A549 treated with RU486 at 1 μM for 4 hours (cell line): ENCODE measurements at places on chromosomes 1 and 21. TPM values are rescaled to one million over a fixed set of nuclear protein-coding genes. Genes with fewer than 3 reads are reported as not detected.

EDARADD gene
- 3.0 to 4.3 TPM (median 3.4 TPM) in 5 replicates for total RNA-seq

HES3 gene
- total RNA-seq = not detected in 5 replicates

IGSF3 gene
- 14.3 to 24.1 TPM (median 21.5 TPM) in 5 replicates for total RNA-seq

ERG gene
- total RNA-seq = 0.21 TPM in 1 of 5 replicates, not detected in the others

CFAP45 gene
- total RNA-seq = 0.49 to 1.1 TPM (median 0.66 TPM) in 5 replicates

TNFRSF8 gene
- total RNA-seq = 0.09 to 0.14 TPM (median 0.12 TPM) in 4 of 5 replicates, not detected in the other

ERO1B gene
- total RNA-seq = 1.9 to 3.3 TPM (median 3.1 TPM) in 5 replicates

GBP1 gene
- total RNA-seq = 0.08 to 0.34 TPM (median 0.12 TPM) in 4 of 5 replicates, not detected in the other

BTG2 gene
- total RNA-seq = 10.8 to 14.6 TPM (median 14.5 TPM) in 5 replicates

TSPAN1 gene
- 1.7 to 4.6 TPM (median 2.3 TPM) in 5 replicates for total RNA-seq
